ENCODE measurements at places on chromosomes 12 and 14. TPM values are rescaled to one million over a fixed set of nuclear protein-coding genes. Genes with fewer than 3 reads are reported as not detected.

RAD51B gene
- total RNA-seq = 2.5 TPM

DNA sequence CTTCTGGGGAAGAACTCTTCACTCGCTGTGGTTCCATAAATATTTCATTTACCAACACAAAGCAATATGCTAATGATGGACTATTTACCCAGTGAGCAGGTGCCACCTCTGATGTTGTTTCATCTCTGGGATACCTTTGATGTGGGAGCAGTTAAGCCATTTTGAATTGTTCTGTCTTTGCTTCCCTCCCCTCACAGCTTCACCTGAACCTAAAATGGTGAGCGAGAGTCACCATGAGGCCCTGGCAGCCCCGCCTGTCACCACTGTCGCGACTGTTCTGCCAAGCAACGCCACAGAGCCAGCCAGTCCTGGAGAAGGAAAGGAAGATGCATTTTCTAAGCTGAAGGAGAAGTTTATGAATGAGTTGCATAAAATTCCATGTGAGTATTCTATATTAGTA lies 352.7 kb downstream of the SYT1 start:
- no peak for DNase-seq

DNA sequence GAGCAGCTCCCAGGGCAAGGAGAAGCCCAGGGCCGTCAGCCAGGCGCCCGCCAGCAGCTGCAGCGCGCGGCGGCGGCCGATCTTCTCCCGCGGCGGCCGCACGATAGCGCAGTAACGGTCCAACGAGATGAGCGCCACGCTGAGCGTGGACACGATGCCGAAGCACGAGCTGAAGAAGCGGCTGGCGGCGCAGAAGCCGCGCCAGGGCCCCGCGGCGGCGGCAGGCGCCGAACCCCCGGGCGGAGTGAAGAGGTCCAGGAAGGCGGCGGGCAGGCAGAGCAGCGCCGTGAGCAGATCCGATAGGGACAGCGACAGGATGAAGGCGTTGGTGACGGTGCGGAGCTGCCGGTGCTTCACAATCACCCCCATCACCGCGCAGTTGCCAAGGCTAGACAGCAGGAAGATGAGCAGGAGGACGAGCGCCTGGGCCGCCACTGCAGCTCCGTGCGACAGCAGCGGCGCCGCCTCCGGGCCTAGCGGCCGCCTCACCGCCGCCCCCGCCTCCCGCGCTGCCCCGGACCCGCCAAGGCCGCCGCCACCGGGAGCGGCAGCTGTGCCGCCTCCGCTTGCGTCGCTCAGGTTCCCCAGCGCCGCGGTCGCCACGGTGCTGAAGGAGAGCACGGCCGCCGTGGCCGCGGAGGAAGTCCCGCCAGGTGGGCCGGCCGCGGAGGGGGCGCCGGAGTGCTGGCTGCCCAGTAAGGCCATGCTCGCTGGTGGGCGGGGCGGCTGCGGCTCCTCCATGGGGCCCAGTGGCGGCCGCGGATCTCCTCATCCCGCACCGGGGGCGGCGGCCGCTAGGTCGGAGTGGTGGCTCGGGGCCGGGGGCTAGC lies 479 bp downstream of the GPR135 start:
- peak; percentile 81 for DNase-seq

DNA sequence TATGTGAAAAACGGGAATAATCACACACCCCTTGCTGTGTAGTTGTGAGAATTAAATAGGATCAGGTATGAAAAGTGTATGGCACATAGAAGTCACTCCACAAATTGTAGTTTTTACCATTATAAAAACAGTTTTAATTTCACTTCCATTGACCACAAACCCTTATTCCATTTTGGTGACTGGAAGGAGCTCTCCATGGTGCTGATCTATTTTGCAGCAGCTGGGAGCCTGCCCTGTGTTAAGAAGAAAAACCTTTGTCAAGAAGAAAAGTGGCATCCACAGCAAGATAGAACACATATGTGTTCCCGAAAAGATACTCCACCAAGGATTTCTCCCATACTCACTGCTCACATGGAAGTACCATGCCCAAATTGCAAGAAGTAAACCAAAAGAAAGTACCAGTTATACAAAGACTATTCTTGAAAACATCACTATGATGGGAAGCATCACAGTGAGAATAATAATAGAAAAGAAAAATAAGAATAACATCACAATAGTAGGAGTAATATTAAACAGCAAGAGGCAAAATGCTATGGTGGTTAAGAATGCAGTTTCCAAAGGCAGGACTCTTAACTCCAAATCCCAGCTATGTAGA lies 58.7 kb downstream of the TUNAR start:
- no peak for DNase-seq

Measured in Right ventricle myocardium superior (tissue), 1 donor.